ENCODE measurements at places on chromosomes 2 and 18.

DNA sequence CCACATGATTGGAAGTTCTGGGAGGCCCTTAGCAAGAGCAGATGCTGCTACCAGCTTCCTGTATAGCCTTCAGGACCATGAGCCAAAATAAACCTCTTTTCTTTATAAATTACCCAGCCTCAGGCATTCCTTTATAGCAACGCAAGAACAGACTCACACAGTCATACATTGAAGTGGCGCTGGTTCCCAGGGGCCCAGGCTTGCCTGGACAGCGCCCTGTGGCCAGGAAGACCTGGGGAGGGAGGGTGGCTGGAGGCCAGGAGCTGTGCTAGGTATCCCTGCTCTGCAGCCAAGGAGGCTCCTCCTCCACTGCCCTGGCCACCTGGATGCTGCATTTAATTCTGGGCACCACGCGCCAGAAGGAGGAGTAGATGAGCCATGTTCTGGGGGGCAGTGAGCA, 98.1 kb downstream of the AGAP1 start:
- peak; percentile 72 for DNase-seq

GRCh38 chr2:187232749-187233148, 215.3 kb downstream of the CALCRL start:
- no peak for DNase-seq

DNA sequence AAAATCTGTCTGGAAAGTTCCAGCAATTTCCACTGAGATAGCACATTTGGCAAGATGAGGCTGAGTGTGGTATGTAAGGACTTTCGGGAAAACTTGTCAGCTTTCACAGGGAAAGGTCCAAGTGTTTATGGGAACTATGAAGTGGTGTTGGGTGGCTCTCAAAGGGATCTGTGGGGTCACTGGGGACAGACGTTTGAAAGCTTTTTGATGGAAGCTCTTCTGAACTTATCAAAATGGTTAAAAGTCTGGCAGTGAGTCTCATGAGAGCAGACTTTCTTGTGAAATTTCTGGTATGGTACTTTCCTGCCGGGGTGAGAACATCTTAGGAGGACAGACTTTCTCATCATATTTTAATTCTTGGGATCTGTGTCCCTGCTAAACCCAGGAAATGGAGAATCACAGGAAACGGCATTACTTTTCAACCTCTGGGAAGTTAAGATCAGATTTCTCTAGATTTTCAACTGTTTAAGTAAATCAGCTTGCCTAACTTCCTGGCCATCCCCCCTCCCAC, 546.3 kb upstream of the ZEB2 start:
- no peak for DNase-seq

- DNase-seq: no peak
These were observed 122.7 kb upstream of the RIOK3 start for GRCh38 chr18:23330423-23330822.

GRCh38 chr2:177784745-177785067, 287.9 kb downstream of the PDE11A start:
- DNase-seq: peak; percentile 45

- no peak for DNase-seq
These were observed 401.1 kb upstream of the CHAC2 start for GRCh38 chr2:53366543-53366942.

DNA sequence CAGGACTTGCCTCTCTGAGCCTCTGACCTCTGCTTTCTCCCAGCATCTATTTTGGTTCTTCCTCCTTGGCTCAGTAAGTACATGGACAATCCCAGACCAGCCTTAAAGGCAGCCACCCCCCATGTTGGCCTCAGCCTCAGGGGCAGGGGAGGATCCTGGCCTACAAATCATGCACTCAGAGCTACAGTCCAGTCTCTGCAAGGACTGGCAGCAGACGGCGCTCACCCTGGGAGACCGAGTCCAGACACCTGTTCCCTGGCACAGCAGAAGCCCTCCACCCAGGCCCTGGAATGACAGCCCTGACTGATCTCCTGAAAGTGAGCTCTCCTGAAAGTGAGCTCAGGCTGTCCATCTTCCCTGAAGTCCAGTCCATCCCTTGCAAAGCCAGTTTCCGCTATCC, 25.7 kb upstream of the PTPN4 start:
- DNase-seq: no peak

DNA sequence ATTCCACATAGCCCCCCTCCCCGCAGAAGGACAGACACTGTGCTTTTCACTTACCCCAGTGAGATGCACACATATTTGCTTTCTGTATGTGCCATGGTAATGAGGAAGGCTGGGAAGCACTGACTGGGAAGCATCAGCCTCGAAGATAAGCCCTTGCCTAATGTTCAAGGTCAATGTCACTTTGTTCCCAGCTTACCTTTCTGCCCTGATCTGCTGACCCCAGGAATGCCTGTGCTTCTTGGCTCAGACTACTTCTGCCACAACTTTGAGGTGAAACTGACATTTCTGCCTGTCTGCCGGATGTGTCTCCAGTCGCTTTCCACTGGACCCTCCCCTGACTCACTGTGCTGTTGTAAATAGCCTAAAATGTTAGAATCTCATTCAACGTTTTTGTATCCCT, 183.8 kb downstream of the PTPRM start:
- DNase-seq: no peak

GRCh38 chr18:13813271-13813849, 10.6 kb upstream of the MC5R start:
- peak; percentile 69 for DNase-seq

GRCh38 chr18:78087338-78087737, 837.7 kb downstream of the GALR1 start:
- no peak for DNase-seq

DNA sequence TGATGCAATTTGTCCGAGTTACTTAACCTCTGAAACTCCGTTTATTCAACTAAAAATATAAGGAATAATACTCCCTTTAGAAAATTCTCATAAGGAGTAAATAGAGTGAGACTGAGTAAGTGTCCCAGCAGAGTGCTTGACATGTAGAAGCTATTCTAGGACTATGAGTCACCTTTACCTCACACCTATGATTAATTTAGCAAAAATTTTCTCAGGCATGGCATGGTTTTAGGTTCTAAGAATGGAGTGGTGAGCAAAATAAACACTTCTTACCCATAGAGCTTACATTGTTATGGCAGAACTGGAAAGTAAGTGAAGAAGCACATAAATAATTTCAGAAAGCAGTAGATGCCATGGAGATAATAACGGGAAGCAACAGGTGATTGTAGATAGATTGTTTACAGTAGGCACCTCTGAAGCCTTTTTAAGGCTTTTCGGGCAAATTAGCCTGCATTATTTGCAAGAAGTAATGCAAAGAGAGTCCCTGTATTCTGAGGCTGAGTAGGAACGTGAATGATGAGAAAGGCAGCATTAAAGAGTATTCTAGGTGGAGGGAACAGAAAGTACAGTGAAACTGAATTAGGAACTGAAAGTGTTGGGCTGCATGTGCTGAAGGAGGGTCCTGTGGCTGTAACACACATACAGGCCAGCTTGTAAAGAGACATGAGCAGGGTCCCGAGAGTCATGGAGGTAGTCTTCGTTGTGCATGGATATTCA, 209.2 kb downstream of the ZNF407 start:
- peak; percentile 98 for DNase-seq

DNA sequence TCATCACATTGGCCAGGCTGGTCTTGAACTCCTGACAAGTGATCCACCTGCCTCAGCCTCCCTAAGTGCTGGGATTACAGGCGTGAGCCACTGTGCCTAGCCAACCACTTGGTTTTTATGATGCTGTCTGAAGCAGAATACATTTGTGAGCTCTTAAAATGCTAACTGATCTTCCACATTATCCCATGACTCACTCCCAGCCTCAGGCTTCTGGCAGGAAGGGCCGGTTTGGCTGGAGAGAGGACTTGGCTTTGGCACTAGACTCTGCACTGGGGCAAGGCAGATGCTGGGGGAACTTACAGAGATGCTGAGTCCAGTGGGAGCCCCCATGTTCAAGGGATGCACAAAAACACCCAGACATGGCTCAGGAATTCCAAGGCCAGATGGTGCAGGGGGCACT, 40.5 kb upstream of the SH3BP4 start:
- DNase-seq: peak; percentile 67
